Ascending aorta (tissue), 2 donors: ENCODE measurements at places on chromosomes 5 and 9. TPM values are rescaled to one million over a fixed set of nuclear protein-coding genes. Genes with fewer than 3 reads are reported as not detected.
A peak's percentile ranks its signal among the peaks of the same experiment; 100 is the strongest.

DNA sequence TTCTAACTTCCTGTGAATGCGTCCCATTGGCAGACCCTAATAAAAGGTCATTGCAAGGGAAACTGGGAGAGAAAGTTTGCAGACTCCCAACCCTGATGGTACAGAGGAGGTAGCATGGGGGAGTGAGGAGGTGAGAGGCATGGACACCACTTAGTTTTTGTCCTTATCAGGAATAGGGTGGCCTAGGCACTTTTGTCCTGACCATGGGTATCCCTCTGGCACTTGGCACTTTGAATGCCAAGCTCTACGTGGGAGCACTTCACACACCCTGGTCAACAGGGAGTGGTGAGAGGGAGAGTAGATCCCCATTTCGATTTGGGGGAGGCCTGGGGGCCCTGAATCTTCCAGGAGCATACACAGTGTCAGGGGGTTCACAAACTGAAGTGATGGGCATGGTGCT, 75.6 kb upstream of the SH3PXD2B start:
- H3K27me3 ChIP-seq, result no peaks in the 10 kb centered on the region
- no peak overlapping the region for H3K4me3 ChIP-seq
- no peak overlapping the region for H3K27ac ChIP-seq
- H3K36me3 ChIP-seq, result no peaks in the 10 kb centered on the region
- peak; percentile 28 for DNase-seq

Gene MTRR
- total RNA-seq, result 15.0 TPM

GRCh38 chr5:56169949-56170348, 63.2 kb downstream of the ANKRD55 start:
- H3K27ac ChIP-seq, result no peak overlapping the region
- no peaks in the 10 kb centered on the region for H3K27me3 ChIP-seq
- no peaks in the 10 kb centered on the region for H3K36me3 ChIP-seq
- DNase-seq, result no peak
- peaks cover 6% of the 10 kb centered on the region for H3K4me1 ChIP-seq

GRCh38 chr9:20403346-20403745, 219.0 kb downstream of the MLLT3 start:
- H3K4me3 ChIP-seq, result no peak overlapping the region
- H3K27me3 ChIP-seq, result no peaks in the 10 kb centered on the region
- no peaks in the 10 kb centered on the region for H3K4me1 ChIP-seq
- DNase-seq, result no peak
- H3K36me3 ChIP-seq, result no peaks in the 10 kb centered on the region
- no peak overlapping the region for H3K27ac ChIP-seq

GRCh38 chr5:109253262-109253661, 156.5 kb downstream of the PJA2 start:
- H3K4me3 ChIP-seq, result no peak overlapping the region
- no peak overlapping the region for H3K27ac ChIP-seq
- no peak for DNase-seq
- no peaks in the 10 kb centered on the region for H3K4me1 ChIP-seq

- H3K27ac ChIP-seq, result no peak overlapping the region
- DNase-seq, result no peak
- H3K36me3 ChIP-seq, result no peaks in the 10 kb centered on the region
- H3K27me3 ChIP-seq, result no peaks in the 10 kb centered on the region
These were observed 90.5 kb upstream of the AGXT2 start for GRCh38 chr5:35138232-35138631.

GRCh38 chr9:105205787-105206495, 38.5 kb upstream of the SLC44A1 start:
- no peaks in the 10 kb centered on the region for H3K27me3 ChIP-seq
- DNase-seq, result peak; percentile 90
- H3K36me3 ChIP-seq, result no peaks in the 10 kb centered on the region

GRCh38 chr5:37873988-37874387, 34.1 kb upstream of the GDNF start:
- no peak overlapping the region for H3K4me3 ChIP-seq
- no peaks in the 10 kb centered on the region for H3K36me3 ChIP-seq
- H3K27me3 ChIP-seq, result no peaks in the 10 kb centered on the region
- DNase-seq, result no peak
- H3K4me1 ChIP-seq, result no peaks in the 10 kb centered on the region
- no peak overlapping the region for H3K27ac ChIP-seq

Gene MPDZ
- total RNA-seq, result 46.2 TPM

DNA sequence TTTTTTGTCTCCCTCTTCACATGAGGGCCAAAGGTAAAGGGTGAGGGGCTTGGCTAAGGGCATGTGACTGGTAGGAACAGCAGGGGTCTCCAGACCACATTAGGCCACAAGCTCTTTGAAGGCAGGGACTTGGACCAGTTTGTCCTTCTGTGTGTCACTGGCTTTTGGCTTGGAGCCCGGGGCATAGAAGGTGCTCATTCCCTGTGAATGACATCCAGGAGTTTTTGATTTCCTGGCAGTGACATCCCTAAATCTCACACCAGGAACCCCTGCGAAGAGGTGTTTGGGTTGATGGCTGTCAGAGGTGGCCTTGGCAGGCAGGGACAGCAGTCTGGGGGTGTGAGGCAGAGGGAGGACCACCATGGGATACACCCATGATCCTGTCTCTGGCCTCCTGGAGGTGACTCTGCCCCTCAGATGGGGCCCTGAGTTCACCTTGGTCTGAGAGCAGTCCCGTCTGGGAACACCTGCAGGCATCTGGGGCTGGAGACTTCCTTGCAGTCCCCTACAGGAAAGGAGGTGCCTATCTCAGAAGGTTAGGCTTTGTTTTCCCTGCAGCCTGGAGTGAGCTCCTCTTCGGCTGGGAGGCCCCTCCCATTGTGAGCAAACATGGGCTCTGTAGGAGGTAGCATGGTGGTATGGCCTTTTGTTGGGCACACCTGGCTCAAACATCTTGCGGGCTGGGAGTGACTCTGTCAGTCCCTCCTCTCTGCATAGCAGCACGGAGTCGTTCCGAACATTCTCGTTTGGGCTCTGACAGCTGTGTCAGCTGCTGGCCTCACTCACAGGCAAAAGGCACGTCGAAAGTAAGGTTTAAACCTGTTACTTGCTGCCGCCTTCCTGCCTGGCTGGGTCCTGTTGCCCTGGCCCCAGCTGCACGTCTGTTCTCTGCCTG, 38.6 kb upstream of the PITX1 start:
- no peaks in the 10 kb centered on the region for H3K27me3 ChIP-seq
- H3K4me1 ChIP-seq, result no peaks in the 10 kb centered on the region
- peak; percentile 42 for DNase-seq
- H3K36me3 ChIP-seq, result no peaks in the 10 kb centered on the region
- no peak overlapping the region for H3K27ac ChIP-seq

Gene SEMA4D
- total RNA-seq, result 13.5 TPM

Gene ZNF366
- 7.9 TPM for total RNA-seq

Gene MARCHF11
- total RNA-seq, result not detected

- H3K4me3 ChIP-seq, result no peak overlapping the region
- no peaks in the 10 kb centered on the region for H3K27me3 ChIP-seq
- H3K4me1 ChIP-seq, result no peaks in the 10 kb centered on the region
- H3K36me3 ChIP-seq, result no peaks in the 10 kb centered on the region
These were observed 59.8 kb downstream of the DAB2IP start for GRCh38 chr9:121711281-121711680.

Gene PRSS3
- total RNA-seq, result not detected

DNA sequence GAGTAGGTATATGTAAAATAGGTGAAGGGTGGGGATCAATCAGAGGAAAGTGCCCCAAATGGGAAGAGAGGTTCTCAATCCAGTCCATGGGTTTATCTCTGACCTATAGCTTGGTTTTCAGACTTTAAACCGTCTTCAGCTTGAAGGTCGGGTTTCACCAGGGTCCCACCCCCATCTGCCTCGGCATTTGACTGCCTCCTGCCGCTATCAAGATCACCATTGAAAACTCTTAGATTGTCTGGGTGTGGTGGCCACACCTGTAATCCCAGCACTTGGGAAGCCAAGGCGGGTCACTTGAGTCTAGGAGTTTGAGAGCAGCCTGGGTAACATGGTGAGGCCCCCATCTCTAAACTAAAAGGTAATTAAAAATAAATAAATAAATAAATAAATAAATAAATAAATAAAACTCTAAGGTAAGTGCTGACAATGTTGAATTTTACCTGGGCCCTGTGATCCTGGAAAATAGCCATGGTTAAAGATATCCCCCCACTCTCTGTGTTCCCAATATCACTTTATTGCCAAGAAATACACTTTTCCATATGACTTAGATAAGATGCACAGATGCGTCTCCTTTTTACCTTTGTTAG, 48.8 kb downstream of the TARS1 start:
- H3K27me3 ChIP-seq, result no peaks in the 10 kb centered on the region
- H3K27ac ChIP-seq, result no peak overlapping the region
- no peaks in the 10 kb centered on the region for H3K4me1 ChIP-seq

Gene AMBP
- 6.6 TPM for total RNA-seq

DNA sequence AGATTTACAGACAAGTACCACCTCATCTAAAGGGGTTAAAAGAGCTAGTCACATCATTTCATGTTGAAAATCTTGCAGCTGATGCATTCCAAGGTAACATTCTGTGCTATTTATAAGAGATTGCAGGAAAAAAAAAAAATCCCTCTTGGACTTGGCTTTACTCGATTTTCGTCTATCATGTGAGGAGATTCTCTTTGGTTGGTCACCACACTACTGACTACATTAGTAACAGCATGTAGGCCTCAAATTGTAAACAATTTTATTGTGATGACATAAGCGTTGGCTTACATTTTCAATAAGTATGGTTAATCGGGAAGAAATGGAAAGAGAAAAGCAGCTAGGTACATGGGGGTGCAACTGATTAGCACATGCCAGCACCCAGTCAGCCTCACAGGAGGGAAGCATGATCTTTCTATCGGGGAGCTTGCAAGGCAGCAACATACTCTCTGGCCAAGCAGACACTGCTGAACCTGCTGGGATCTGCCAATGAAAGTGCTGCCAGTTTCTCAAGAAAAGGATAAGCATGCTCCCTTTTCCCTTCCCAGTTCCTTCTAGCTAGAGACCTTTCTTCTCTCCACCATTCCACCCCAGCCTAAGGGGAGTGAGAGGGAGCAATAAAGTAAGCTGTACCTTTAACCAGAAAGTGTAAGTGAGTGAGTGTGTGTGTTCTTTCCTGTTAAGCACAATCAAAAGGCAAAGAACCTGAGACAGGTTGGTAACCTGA, 7.5 kb downstream of the NREP start:
- H3K4me3 ChIP-seq, result no peak overlapping the region
- no peaks in the 10 kb centered on the region for H3K27me3 ChIP-seq
- no peak for DNase-seq
- H3K4me1 ChIP-seq, result no peaks in the 10 kb centered on the region

DNA sequence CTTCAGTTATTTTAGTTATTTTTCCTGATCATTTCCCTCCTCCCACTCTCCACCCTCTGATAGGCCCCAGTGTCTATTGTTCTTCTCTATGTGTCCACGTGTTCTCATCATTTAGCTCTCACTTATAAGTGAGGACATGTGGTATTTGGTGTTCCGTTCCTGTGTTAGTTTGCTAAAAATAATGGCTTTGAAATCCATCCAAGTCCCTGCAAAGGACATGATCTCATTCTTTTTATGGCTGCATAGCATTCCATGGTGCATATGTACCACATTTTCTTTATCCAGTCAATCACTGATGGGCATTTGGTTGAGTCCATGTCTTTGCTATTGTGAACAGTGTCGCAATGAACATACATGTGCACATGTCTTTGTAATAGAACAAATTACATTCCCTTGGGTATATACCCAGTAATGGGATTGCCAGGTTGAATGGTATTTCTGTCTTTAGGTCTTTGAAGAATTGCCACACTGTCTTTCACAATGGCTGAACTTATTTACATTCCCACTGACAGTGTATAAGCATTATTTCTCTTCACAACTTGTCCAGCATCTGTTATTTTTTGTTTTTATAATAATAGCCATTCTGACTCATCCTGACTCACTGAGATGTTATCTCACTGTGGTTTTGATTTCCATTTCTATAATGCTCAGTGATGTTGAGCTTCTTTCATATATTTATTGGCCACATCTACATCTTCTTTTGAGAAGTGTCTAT, 17.2 kb upstream of the DIRAS2 start:
- no peak for DNase-seq
- H3K27ac ChIP-seq, result no peak overlapping the region
- H3K27me3 ChIP-seq, result no peaks in the 10 kb centered on the region
- H3K4me3 ChIP-seq, result no peak overlapping the region
- H3K36me3 ChIP-seq, result no peaks in the 10 kb centered on the region

Gene CD74
- 1,940 TPM for total RNA-seq

Gene LVRN
- 4.2 TPM for total RNA-seq

DNA sequence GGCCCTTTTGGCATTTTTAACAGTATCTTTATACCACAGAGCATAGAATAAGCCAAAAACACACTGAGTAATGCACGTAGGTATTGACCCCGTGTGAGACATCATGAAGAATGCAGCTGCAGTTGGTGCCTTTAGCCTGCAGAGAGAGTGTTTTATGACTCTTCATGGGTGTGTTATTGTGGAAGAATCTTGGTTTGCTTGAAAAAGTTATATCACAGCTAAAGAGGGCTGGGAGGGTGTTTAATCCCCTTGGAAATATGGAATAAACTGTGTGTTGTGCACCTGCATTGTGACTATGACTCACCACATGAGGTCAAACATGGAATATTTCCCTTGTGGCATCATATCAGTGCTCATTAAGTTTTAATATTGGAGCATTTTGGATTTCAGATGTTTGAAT, 458.7 kb downstream of the CDH9 start:
- no peaks in the 10 kb centered on the region for H3K4me1 ChIP-seq
- H3K4me3 ChIP-seq, result no peak overlapping the region
- no peak overlapping the region for H3K27ac ChIP-seq
- H3K36me3 ChIP-seq, result no peaks in the 10 kb centered on the region
- H3K27me3 ChIP-seq, result no peaks in the 10 kb centered on the region
- no peak for DNase-seq

Gene HAVCR1
- not detected for total RNA-seq

GRCh38 chr5:71880536-71880935, 161.5 kb downstream of the CARTPT start:
- H3K36me3 ChIP-seq, result no peaks in the 10 kb centered on the region
- DNase-seq, result no peak
- no peak overlapping the region for H3K4me3 ChIP-seq
- peaks cover 3% of the 10 kb centered on the region for H3K4me1 ChIP-seq
- no peaks in the 10 kb centered on the region for H3K27me3 ChIP-seq
- H3K27ac ChIP-seq, result no peak overlapping the region

Gene TICAM2
- total RNA-seq, result 0.53 TPM

Gene FBXW11
- 34.6 TPM for total RNA-seq

GRCh38 chr9:98024702-98025101, 31.8 kb upstream of the NANS start:
- H3K27me3 ChIP-seq, result no peaks in the 10 kb centered on the region
- no peaks in the 10 kb centered on the region for H3K36me3 ChIP-seq
- H3K4me1 ChIP-seq, result no peaks in the 10 kb centered on the region
- H3K4me3 ChIP-seq, result no peak overlapping the region
- no peak for DNase-seq

DNA sequence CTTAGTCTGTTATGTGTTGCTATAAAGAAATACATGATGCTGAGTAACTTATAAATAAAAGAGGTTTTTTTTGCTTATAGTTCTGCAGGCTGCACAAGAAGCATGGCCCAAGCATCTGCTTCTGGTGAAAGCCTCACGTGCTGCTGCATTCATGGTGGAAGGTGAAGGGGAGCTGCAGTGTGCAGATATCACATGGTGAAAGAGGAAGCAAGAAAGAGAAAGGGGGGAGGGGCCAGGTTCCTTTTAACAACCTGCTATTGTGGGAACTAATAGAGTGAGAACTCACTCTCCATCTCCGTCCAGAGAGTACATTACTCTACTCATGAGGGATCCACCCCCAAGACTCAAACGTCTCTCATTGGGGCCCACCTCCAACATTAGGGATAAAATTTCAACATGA, 12.5 kb upstream of the PARP8 start:
- no peaks in the 10 kb centered on the region for H3K27me3 ChIP-seq
- DNase-seq, result no peak
- H3K27ac ChIP-seq, result no peak overlapping the region
- no peaks in the 10 kb centered on the region for H3K36me3 ChIP-seq
- H3K4me3 ChIP-seq, result no peak overlapping the region
